HT1080 (cell line): ENCODE measurements at places on chromosomes 11 and 22.

DNA sequence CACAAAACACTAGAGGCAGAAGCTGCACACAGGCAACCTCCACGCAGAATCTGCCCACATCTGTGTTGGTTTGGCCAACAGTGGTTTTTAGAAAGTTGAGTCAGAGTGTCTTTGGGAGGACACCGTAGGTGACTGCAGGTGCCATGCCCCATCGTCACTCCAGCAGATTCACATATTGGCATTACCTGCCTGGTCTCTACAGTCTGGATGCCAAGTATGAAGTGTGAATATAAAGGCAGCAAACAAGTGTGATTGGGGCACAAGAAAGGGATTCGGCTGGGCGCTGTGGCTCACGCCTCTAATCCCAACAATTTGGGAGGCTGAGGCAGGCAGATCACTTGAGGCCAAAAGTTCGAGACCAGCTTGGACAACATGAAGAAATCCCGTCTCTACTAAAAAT is 11.0 kb upstream of the FXYD2 start:
- DNase-seq: no peak

DNA sequence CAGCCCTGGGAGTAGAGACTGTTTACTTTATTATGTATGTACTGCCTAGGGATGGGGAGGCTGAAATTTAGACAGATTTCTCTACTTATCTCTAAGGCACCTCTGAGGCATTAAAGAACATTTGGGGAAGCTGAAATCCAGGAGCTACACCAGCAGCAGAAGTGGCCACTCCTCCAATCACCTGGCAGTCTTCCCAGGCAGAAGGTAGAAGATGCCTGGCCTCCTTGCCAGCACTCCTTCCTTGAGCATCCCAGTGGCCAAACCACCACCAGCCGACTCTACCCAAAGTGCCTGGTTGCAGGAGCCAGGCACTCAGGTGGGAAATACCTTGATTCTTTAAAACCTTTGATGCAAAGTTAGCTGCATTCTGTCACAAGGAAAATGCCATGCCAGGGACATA is 1.9 kb upstream of the FAT3 start:
- no peak for DNase-seq

- DNase-seq: no peak
Observed at GRCh38 chr11:3845670-3846069, 4.9 kb upstream of the RHOG start.

DNA sequence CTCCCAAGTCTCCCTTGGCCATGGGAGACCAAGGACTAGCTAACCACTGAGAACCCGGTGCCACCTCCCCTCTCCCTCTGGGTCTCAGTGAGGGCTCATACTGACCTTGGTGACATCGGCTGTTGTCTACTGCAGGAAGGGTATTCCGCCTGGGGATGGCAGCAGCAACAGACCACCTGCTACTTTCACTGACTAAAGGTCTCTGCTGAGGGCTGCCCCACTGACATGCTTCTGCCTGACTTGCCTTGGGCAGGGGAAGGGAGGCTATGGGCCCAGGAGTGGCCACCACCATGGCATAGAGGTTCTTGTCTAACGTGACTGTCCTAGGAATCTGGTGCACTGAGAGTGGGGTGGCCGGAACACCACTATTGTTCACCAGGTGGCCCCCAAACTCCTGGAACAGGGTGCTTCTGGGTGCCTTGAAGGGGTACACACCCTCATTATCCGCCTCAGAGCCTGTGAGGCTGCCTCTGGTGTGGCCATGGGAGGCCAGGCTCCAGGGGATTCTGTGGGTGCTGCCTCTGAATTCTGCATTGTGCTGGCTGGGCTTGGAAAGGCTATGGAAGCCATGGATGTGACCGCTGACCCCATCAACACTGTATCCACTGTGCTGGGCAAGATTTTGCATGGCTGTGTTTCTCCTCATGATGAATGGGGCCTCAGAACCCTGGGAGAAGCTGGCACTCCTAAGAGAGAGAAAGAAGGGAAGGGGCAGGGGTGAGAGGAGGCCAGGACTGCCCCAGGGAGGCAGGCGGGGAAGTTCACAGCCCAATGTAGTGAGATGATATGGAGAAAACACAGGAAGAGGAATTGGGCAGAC is 38.3 kb downstream of the GAB4 start:
- DNase-seq: no peak
